ENCODE measurements at places on chromosomes 4 and X.

GRCh38 chrX:39895218-39896110 is 202.3 kb downstream of the BCOR start:
- no peak for DNase-seq

DNA sequence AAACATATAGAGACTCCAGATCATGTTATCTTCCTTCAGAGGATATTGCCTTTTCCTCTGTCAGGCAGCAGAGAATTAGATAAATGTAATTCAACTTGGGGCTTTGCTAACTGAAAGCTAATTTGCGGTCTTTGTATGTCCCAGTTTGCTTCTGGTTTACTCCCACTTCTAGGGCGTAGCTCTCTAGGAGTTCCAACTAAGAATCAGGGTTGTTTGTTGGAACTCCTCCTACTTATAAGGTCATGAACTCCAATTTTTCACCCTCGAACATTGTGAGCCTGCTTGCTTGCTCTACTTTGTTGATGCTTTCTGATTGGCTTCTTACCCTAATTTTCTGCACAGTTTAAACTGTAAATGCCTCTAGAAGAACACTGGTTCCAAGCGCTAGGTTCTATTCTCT is 66.1 kb downstream of the FMR1NB start:
- DNase-seq: no peak

- DNase-seq: no peak
Measured at GRCh38 chrX:150155436-150156035, 207.6 kb upstream of the MAMLD1 start.

- no peak for DNase-seq
Measured at GRCh38 chr4:19736968-19737756, 514.5 kb upstream of the SLIT2 start.

DNA sequence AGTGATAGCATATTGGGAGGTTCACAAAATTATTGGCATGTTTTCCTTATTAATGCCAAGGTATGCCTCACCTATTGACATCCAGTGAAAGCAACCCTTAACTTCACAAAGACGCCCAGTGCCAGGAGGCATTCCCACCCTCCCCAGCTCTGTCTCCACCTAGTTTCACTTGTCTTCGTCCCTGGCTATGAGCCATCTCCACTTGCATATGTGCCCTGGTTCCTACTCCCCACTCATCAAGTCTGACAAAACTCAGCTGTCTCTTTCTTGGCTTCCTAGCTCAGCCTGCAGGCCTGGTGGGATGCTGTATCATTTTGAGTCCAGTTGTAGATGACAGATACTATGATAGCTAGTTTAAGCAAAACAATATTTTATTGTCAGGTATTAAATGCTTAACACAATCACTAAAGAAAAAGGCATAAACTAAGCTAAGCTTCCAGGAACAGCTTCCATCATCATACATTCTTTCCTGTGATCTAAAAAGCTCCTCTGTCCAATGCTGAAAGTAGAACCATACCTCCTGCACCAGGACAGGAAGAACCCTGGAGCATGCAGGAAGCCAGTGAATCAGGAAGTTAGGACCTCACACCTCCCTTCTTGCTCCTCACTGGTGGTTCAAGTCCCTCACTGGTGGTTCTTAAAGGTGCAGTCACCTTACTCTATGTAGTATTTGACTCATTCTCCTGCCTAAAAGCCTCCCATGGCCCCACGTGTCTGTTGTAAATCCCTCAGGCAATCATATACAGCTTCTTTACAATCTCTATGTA is 410.3 kb upstream of the RASGEF1B start:
- no peak for DNase-seq

DNA sequence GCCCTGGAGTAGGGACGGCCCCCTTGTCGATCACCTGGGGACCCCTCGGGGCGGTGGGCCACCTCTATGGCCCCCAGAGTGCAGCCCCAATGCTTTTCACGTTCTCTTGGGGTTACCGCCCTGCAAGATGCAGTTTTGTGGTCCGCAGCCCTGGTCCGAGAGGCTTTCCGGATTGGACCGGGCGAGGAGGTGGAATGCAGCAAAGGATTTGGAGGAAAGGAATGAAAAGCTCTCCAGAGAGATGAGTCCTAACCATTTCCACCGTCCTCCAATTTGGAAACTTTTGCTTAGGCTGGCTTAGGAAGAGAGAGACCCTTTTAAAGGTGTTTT is 601 bp downstream of the SLC25A43 start:
- no peak for DNase-seq

DNA sequence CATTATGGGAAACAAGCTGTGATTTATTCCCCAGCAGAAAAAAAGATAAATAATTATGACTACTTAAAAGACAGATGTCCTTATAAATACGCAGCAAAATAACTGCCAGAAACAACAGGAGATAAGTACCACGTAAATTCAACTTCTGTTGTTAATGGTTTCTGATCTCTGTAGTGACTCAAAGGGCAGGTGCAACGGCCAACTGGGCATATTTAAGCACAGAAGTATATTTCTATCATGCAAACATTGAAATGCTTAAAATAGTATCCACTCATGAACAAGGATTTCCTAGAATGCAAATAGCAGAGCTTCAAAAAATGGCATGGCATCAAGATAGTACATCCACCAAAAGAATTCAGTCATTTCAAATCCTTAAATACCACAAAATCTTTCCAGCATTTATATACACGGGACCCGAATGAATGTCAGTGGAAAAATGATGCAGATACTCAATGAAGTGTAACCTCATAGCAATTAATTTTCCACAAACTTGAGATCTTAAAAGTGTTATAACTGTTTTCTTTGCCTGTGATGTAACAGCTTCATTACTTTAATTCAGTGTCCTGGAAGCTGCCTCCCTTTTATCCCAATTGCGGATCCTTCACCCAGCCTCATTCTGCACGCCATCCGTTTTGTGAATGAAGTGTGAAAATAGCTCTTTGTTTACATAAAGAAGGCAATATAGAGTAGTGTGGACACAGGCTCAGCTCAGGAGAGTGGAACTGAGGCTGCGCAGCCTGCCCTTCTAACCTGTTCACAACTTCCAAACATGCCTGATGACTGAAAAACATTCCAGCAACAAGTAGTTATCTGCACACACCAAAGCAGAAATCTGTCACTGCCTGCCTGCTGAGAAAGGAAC is 10.2 kb downstream of the PDGFC start:
- DNase-seq: no peak

DNA sequence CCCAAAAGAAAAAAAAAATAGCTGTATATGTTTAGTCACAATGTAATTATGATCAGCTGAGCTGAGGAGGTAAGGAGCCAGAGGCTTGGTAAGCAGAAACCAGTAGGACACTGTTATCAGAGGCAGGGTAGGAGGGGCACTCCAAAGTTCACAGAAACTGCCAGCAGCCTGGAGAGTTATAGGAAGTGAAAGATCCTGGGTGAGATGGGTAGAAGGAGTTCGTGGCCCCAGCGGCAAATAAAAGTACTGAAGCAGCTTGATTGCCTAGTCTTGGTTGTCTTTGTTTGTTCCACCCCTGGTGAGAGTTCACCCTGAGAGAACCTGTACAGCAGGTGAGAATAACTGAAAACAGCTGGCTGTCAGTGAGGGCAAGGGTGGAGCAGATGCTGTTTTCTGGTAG is 340.8 kb downstream of the ADGRL3 start:
- peak; percentile 22 for DNase-seq

GRCh38 chr4:144584428-144584827 is 61.5 kb upstream of the HHIP start:
- DNase-seq: no peak

- DNase-seq: no peak
Measured at GRCh38 chr4:40423735-40424134, 88.6 kb downstream of the CHRNA9 start.

GRCh38 chr4:17654701-17655100 is 40.3 kb downstream of the MED28 start:
- DNase-seq: no peak

DNA sequence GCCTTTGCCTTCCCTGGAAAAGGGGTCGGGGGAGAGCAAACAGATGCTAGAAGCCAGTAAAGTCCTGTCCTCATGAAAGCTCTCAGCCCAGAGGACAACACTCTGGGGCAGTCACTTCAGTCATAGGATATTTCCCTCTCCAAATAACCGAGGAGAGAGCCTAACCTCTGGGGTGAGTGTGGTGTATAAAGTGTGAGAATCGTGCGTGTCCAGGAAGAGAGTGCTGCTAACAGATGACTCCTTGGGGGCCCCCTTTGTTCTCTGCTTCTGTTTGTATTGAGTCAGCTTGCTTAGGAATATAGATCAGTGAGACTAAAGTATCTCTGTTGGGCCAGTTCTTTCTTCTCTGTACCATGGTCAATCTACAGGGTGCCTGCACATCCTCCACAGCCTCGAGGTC is 247.2 kb downstream of the PALLD start:
- DNase-seq: no peak

DNA sequence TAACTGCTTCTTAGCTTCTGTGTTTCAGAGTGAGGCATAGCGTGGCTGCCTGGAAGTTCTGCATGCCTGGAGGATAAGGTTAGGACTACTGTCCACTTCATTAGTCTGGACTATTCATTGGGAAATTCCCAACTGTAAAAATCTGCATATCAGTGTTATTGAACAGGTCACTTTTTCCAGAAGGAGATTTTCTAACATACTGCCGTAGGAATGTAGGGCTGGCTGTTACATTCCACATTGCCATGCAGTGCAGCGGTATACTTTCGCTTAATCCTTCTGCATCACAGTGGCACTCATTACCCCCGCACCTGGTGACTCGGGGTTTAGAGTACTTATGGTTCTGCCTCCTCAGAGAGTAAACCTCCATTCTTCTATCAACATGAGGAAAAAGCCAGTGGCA is 104.6 kb downstream of the NPFFR2 start:
- no peak for DNase-seq

GRCh38 chrX:42946544-42947194 is 168.7 kb upstream of the PPP1R2C start:
- no peak for DNase-seq

- no peak for DNase-seq
Measured at GRCh38 chrX:76538860-76539259, 111.3 kb downstream of the MAGEE1 start.

GRCh38 chr4:118997601-118998000 is 108.9 kb downstream of the SYNPO2 start:
- no peak for DNase-seq

DNA sequence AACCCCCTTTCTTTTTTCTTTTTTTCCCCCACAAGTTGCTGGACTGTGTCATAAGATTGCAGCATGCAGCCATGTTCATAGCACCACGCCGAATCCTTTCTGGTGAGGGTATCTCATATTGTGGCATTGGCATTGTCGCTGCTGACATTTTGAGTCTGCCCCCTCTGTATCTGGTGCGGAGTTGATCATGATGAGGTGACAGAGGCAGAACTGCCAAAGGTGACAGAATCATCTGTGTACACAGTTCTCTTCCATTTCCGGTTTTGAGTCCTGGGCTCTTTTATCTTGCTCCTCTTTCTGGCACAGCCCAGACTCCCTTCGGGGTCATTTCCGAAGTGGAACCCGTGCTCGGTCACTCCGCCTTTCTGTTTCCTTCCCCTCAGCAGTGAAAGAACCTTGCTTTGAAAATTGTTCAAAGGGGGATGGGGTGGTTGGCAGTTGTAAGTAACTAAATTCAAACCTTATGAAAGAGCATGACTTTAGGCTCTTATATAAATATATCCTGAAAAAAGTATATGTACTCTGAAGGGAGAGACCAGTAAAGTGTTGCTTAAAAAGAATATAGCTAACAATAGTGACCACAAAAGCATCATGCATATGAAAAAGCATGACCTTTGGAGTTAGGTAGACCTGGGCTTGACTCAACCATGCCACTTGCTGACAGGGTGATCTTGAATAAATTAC is 55.0 kb upstream of the BMP2K start:
- DNase-seq: no peak

- DNase-seq: no peak
Measured at GRCh38 chr4:32133734-32134133, 1413.6 kb downstream of the PCDH7 start.

- DNase-seq: no peak
Measured at GRCh38 chr4:121764702-121765367, at the start of gene SMIM43. TSS of gene SMIM43 (minus strand) at chr4:121765164. CDS start at chr4:121765105, 59 bp downstream.

- no peak for DNase-seq
Measured at GRCh38 chr4:163694385-163694784, 199.9 kb downstream of the TMA16 start.

DNA sequence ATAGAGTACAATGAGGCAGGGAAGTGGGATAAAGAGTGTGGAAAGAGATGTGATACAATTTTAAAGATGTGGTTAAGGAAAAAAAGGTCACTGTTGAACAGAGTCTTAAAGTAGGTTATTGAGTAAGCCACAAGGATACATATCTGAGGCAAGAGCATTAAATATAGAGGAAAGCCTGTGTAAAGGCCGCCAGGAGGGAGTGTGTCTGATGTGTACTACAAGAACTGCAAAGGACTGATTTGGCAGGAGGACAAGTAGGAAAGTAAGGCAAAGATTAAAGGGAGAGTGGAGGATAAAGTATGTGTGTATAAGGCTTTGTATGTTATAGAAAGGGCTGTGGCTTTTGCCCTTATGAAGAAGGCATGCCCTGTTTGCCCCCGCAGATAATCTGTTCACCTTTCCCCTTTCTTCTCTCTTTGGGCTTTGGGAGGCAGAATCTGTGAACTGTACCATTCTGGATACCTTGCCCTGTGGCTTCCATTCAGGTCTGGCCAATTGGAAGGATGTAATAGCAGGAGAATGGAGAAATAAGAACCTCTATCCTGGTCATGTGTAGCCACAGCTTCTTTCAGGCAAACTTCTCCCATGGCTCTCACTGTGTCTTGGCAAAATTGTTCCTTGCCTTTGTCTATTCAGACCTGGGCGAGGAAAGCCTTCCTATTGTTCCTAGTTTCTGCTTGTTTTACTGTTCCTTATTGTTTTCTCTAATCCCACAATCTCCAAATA is 68.9 kb upstream of the FAM47B start:
- DNase-seq: no peak

DNA sequence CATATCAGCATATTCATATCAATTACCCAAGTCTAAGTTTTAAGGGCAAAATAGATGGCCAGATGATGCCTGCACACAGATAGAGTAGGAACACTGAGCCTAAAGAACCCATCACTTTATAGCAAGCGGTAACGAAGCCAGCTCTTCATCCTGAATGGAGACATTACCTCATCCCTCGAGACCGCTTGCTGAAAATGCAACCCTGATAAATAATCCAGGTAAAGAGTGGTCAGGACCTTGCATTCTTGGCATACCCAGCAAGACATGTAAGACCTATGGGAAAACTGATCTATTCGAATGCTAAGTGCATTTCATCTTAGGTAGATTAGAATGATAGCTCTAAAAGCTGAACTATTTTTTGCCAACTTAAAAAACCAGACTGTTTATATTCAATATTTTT is 25.3 kb downstream of the DCHS2 start:
- DNase-seq: no peak

- DNase-seq: no peak
Measured at GRCh38 chr4:46979726-46980125, 13.7 kb downstream of the GABRA4 start.

- DNase-seq: no peak
Measured at GRCh38 chr4:83112231-83112630, 2.3 kb downstream of the PLAC8 start.
